ENCODE measurements at places on chromosomes 6 and 20.
A peak's percentile ranks its signal among the peaks of the same experiment; 100 is the strongest.

- no peak for DNase-seq
These were observed 51.3 kb upstream of the REV3L start for GRCh38 chr6:111534231-111534751.

GRCh38 chr6:158707821-158708195 is 58.0 kb downstream of the SYTL3 start:
- no peak for DNase-seq

GRCh38 chr6:66851930-66852329 is 1144.9 kb upstream of the EYS start:
- no peak for DNase-seq

DNA sequence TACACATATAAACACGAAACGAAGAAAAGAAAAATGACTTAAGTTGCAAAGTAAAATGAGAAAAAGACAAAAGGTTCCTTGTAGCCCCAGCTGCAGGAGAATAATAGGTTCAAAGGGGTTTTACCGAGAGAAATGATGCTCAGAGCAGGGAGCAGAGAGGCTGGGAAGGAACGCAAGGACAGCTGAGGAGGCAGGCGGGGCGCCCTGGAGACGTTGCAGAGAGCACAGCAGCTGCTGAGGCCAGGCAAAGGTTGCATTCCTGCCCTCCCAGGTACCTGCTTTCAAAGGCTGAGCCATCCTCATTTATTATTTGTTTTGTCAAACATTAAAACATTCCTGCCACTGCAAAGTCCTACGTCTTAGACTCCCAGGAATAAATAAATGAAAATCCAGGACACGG is 16.2 kb upstream of the VAPB start:
- DNase-seq, result no peak

GRCh38 chr20:62119591-62120364 is 2.5 kb upstream of the LSM14B start:
- DNase-seq, result no peak

DNA sequence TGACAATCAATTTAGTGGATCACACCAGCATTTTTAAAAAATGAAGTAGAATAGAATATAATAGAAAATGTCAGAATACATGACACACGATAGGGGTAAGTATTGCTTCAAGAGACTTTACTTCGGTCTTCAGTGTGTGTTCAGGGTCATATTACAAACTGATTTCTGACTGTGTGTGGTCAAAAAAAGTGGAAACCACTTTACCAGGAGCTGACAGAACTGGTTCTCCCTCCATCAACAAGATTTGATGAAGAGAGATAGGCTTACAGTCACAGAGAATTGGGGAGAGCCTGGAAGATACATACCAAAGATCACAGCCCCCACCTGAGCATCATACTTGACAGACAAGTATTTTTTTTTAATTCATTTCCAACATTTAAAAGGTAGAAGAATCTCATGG is 21.7 kb downstream of the ARMC2 start:
- DNase-seq, result no peak

- no peak for DNase-seq
These were observed 84.9 kb upstream of the TGM3 start for GRCh38 chr20:2210646-2211552.

DNA sequence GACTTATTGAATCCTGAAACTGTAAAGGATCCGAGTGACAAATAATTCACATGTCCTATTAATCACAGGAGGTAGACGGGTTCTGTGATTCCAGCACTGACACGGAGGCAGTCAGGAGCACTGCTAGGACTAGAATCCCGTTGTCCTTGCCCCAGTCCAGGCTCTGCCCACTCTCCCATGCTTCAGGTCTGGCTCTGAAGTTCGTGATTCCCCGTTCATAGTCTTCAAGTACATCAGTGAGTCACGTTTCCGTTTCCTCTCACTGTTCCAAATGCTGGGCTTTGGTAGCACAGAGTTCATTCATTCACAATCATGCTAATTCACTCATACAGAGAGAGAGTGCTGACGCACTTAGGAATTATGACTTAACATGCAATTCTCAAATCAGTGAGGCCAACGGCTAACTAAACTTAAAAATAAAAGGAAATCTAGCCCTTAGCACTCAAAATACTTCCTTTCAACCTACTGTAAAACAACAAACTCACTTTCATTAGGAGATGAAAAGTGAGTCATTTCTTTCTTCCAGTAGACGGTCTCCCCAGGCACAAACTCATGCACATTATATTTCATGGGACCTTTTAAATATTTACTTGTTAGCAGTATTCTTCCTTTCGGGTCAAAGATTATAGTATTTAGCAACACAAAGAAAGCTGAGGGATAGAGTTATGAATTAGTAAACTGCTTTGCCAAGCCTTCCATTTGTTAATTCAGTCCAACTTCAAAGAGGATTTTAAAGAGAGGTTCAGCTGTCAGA is 94.0 kb upstream of the NHSL1 start:
- DNase-seq, result no peak

GRCh38 chr6:52515219-52515960 is 61.5 kb downstream of the TRAM2 start:
- DNase-seq, result no peak

DNA sequence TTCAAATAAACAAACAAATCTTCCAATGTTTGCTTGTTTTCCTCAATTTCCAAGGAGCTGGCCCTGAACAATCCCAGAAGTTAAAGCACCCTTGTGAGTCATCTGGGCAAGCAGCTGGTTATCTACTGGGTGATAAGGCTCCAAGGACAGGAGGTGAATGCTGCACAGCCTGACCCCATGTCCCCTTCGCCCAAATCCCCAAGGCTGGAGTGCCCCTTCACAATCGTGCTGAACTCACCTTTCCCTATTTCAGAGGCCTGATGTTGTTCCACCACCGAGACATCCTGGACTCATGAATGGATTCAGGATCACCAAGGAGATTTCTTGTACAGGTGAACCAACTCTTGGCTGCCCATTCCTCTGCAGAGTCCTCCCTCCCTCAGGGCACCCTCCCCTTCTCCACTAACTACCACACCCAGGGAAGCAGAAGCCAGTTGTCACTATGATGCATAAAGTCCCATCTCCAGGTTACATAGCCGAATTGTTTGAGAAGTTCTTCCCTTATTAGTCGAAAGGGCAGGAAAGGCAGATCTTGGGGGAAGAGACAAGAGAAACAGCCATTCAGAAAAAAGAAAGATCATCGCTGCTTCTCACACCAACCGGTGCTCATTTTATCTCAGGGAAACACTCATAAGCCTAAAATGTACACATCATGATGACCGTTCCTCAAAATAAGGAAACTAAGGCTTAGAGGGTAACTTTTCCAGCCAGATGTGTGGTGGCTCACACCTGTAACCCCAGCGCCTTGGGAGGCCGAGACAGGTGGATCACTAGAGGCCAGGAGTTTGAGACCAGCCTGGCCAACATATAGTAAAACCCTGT is 138.8 kb upstream of the RREB1 start:
- no peak for DNase-seq

DNA sequence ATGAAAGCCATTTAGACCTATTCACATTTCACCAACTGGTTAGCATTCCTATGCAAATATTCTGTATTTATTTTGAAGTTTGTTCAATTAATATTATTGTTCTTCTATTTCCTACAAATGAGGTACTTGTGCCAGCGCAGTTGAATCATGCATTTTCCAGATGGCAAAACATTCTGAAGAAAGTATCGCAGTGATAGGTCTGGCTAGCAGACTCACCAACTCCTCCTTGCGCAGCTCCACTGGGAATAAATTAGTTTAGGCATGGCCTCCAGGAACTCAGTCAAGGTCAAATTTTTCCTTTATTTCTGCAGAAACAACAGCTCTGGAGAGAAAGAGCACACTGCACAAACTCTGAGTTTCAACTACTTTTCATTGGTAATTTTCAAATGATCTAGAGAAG is 437.7 kb downstream of the COL12A1 start:
- no peak for DNase-seq

DNA sequence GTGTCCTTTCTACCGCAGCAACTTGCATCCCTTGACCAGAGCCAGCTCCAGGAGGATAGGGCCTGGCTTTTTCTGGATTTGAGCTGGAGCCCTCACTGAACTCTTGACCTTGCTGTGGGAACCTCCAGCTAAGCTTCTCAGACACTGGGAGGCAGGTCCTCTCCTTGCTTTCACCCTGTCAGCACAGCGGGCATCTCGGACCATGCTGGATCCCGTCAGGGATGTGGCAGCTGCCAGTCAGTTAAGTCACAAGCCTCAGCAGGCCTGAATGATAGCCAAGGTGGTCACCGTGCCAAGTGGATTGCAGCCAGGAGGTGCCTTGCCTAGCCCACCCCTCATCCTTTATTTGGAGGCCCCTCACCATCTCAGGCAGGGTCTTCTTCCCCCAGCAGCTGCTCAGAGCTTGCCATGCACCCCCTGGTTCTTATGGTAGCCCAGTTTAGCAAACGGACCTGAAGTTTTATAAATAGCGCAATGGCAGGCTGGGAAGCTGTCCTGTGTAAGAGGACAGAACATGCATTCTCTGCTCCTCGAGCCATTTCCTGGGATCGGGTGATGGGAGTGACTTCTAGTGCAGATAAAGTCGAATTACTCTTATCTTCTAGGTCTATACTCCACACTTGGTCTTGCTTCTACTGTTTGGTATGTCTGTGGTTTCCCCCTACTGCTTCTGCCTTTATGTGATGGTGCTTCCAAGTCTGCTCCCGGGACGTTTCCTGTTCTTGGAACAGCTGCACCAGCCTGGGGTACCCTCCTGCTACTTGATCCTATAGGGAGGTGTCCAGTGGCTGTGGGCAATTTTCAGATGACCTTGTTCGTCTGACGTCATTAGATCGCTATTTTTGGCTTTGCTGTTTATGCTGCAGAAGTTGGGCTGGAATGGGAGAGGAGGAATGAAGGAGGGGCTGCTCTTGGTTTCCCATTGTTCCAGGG is 7.1 kb upstream of the MYLK2 start:
- DNase-seq, result no peak

- DNase-seq, result peak; percentile 81
These were observed at the start of gene SAMD5 for GRCh38 chr6:147508042-147508865. Gene SAMD5 (plus strand): TSS chr6:147508690. CDS start chr6:147508929, 239 bp downstream.

- no peak for DNase-seq
These were observed 37.0 kb downstream of the BCKDHB start for GRCh38 chr6:80143419-80143937.

- DNase-seq, result no peak
These were observed 71.7 kb downstream of the B4GALT5 start for GRCh38 chr20:49641683-49642656.

DNA sequence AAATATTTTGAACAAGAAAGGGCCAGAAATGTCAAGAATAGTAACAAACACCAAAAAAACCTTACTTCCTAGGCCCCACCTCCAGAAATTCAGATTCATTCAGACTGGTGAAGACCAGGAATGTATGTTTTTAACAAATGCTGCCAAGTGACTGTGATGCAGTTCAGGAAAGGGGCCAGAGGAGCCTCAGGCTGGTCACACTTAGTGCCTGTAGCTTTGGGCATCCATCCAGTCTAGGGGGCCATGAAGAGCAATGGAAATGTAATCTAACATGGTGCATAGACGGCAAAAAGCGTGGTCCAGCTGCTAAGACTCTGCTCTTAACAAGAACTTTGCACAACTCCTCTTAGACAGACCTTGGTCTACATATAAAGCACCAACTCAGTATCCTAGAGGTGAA is 7.1 kb downstream of the GJA1 start:
- no peak for DNase-seq

DNA sequence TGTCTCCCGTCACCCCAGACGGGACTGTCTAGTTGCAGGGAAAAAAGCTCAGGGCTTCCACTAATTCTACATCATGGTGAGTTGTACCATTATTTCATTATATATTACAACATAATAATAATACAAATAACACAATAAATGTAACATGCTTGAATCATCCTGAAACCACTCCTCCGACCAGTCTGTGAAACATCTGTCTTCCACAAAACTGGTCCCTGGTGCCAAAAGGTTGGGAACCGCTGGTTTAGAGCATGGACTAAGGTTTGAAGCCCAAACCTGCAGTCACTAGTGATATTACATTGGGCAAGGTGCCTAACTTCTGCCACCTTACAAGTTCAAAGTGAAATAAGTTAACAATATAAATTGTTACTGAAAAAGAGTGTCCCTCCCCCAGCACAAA is 175.7 kb downstream of the PDE10A start:
- DNase-seq, result no peak

DNA sequence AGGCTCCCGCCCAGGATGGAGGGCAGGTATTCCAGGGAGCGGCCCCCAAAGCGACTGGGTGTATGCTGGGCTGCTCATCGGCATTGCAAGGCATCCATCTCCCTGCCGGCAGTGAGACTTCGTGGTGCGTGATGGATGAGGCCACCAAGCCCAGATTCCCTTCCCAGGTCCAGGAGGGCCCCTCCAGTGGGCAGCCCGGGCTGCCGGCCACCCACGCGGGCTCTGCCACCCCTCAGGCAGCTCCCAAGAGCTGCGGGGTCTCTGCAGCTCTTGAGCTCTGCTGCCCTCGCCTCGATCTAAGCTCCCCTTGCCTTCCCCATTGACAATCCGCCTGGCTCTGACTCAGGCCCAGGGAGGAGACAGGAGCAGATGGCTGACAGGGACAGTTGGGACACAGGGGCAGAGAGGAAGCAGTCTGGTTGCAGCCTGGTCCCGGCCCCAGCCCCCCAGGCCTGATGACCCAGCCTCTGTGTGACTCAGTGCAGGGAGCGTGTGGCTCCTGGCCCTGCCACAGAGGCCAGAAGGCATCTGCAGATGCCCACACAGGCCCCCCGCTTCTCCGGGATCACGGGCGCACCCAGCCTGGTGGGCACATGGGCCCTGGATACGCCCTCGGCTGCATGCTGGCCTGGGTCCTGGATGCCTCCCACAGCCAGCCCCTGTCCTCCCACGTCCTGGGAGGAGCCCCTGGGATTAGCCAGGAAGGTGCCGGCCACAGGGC is 33.0 kb downstream of the SLCO4A1 start:
- DNase-seq, result no peak

- no peak for DNase-seq
These were observed 89.2 kb upstream of the BACH2 start for GRCh38 chr6:90385759-90386313.

DNA sequence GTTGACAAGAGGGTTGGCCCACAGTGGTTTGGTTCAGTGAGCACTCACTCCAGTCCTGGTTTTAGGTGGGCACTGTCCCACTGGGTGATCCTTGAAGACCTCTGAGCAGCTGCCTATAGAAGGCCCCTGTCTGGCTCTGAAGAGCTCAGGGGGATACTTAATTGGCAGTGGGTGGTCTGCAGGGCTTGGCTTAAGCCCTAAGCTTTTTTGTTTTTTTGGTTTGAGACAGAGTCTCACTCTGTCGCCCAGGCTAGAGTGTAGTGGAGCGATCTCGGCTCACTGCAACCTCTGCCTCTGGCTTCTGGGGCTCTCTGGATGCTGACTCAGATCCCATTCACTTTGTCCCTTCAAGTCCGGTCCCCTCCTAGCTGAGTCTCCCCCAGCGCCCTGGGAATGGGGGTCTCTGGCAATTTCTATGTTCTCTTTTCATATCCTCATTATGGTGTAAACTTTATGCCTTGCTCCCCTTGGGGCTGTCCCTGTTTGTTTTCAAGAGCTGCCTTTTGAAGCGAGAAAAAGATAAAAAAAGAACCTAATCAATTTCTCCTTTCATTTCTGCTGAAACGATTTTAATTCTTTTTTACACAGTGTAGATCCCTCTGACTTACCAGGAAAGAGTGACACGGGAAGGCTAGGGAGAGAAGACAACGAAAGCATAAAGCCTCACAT is 12.2 kb upstream of the KCNG1 start:
- no peak for DNase-seq

GRCh38 chr6:93319304-93319703 is 100.1 kb downstream of the EPHA7 start:
- no peak for DNase-seq
